ENCODE measurements at places on chromosomes 16 and 17.

- DNase-seq = no peak
Observed at GRCh38 chr16:27786221-27786922, 236.4 kb downstream of the KATNIP start.

DNA sequence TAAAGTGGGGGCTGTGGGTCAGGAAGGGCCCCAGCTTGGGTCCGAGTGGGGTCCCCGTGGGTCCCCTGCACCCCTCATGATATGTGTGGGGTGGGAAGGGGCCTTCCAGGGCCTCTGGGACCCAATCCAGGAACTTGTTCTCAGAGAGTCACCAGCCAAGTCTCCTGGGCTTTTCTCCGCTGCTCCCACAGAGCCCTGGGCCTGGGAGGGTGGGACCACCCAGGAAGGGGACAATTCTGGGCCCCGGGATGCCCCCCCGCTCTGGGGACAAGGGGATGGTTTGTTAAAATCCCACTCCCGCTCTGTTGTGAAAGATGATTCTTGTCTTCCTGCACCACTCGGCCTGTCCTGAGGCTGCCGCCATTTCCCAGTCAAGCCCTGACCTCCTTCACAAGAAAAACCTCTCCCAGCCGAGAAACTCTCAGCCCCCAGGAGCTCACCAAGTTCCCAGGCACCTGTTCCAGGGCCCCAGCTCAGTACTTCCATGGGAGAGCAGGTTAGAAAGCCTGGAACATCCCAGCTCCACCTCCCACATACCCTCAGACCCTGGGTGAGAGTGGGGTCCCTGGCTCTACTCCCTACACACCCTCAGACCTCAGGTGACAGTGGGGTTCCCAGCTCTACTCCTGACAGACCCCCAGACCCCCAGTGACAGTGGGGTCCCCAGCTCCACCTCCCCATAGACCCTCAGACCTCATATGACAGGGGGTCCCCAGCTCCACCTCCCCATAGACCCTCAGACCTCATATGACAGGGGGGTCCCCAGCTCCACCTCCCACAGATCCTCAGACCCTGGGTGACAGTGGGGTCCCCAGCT is 75.1 kb downstream of the METRNL start:
- no peak for DNase-seq

DNA sequence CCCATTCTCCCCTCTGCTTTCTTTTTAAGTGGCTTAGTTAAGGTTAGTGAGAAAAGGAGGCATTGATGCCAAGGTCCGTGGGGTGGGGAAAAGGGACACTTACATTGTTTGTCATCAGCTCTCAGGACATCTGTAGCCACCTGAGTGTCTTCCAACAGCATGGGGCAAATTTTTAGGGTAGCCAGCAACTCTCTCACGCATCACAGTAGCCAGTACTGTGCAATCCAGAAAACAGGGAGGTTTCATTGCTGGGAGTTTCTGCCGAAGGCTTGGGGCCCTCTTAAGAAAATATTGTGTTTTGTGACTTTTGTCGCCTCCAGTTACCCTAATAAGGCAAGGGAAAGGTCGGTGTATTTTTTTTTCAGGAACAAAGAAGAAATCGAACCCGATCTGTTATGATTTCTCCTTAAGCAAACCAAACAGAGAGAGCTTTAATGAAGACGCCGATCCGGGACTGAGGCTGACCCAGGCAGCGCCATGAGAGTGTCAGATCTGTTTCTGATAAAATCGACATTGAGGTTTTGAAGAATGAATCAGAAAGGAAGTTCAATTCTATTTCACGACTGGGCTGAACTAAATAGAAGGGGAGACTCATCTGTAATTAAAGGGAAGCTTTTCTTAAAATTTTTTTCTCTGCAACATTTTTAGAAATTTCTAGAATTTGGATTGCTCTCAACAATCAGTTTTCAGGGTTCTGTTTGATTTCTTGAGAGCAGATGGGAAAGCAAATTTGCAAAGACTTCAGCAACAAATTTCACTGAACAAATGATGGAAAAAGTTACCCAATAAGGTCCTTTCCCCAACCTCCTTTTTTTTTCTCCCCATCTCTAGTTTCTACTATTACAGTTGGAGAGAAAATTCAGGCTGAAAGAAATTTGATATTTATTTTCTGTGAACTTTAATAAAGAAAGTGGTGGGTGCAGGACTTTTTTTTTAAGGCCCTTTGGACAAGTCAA is 144.7 kb upstream of the IRX3 start:
- no peak for DNase-seq

GRCh38 chr16:28569968-28570752 is 16.4 kb downstream of the SGF29 start:
- no peak for DNase-seq

GRCh38 chr17:74217888-74218287 is 4.5 kb downstream of the TTYH2 start:
- DNase-seq = no peak

DNA sequence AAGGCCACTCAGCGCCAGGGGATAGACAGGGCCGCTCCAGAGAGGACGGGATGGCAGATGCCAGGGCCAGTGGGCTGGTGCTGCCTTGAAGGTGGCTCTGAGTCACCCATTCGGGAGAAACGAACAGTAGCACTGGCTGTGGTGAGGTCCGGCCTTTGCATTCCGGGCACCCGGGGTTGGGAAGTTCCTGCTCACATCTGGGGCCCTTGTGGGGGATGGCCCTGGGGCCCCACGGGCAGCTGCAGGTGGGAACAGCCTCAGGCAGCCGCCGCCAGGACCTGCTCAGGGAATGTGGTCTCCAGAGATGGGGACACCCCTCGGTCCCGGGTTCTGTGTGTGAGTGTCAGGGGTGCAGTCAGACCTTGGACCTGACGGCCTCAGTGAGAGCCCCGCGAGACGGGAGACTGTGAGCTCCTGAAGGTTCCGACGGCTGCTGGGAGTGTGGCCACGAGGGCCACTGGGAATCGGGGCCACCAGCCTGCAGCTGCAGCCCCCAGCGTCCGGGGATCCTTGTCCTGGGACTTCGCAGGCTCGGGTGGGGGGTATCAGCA is 1.4 kb downstream of the CBFA2T3 start:
- DNase-seq = no peak

DNA sequence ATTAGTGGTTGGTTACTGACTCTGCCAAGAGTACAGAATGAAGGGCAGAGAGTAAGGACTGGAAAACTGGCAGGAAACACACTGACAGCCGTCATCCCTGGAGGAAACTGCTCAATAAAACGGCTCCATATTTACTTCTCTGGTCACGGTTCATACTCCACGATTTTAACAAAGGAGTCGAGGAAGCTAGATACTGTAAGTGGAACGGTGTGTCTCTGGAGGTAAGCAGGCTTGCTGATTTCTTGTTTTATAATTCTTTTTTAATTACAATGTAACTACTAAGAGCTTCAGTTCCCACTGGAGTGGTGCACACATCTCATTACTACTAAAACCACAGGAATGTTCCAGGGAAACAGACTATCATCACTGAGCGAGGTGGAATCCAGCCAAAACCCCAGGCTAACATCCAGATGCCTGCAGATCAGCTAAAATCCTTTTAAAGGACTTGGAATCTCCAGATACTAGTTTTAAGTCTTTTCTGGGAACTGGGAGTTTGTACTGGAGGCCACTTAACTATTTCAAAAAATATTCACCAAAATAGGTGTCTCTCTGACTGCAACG is 17.8 kb downstream of the SERPINF1 start:
- no peak for DNase-seq

DNA sequence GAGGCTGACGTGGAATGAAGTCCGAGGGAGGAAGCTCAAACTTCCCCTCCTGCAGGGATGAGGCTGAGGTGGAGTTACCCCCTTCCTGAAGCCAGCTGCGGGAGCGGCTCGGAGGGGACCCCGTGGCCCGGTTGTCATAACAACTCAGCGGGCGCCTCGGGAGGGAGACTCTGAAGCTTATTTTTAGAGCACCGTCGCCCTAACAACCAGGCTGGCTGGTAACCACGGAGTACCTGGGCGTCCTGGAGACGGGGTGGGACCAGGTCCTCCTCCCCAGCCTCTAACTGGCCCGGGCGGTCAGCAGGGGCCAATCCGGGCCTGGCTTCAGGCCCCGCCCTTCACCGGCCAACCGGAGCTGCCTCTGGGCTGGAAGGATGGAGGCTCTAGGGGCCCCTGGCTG is 27.7 kb downstream of the NECAB2 start:
- no peak for DNase-seq

GRCh38 chr16:29321585-29321984 is 84.9 kb downstream of the NPIPB11 start:
- no peak for DNase-seq

DNA sequence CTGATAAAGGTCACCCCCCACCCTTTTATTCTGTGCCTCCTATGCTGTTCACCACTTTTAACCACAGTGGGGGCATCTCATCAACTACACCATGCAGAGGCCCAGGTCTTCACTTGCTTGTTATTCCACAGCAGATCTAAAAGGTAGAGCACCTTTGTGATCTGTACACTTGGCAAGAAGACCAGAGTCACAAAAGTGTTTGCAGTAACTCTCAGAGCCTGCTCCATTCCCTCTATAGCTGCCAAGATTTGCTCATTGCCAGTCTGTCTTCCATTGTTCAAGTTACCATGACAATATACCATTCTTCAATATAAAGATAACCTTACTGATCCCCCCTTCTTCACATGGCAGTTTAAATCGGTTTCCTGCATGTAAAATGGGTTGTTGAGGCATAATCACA is 180.0 kb downstream of the TOX3 start:
- DNase-seq = no peak

GRCh38 chr17:28381141-28381825 is 9.8 kb downstream of the SARM1 start:
- no peak for DNase-seq

- no peak for DNase-seq
Observed at GRCh38 chr17:29179232-29180033, 765 bp downstream of the MYO18A start.

GRCh38 chr17:53061446-53061845 is 761.3 kb upstream of the KIF2B start:
- no peak for DNase-seq

- no peak for DNase-seq
Observed at GRCh38 chr16:31253642-31254045, 6.1 kb upstream of the ITGAM start.

GRCh38 chr17:38898812-38899348 is 26.5 kb upstream of the LASP1NB start:
- DNase-seq = peak; percentile 77

- no peak for DNase-seq
Observed at GRCh38 chr17:72569148-72569946, 448.5 kb downstream of the SOX9 start.

GRCh38 chr16:4261557-4262172 is 11.2 kb downstream of the TFAP4 start:
- no peak for DNase-seq

DNA sequence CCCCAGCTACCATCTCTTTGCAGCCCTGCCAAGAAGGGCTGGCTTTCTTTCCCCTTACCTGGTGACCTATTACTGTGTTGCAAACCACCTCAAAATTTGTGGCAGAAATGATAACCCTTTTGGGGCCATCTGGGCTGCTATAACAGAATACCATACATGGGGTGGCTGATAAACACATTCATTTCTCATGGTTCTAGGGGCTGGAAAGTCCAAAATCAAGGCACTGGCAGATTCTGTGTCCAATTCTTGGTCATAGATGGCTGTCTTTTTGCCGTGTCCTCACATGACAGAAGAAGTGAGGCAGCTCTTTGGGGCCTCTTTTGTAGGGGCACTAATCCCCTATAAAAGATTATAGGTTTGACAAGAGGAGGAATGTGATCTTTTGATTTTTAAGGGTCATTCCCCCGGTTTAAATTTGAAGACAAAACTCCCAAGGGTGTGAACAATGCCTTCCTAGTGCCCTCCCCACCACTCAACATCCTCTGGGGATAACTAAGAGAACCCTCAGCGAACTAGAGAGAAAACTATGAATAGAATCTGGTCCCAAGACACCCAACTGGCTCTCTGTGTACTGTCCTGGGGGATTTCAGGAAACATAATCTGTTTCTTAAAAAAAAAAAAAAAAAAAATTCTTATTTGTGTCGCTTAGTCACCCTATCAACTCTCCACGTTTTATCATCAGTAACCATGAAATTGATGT is 1.7 kb upstream of the METTL22 start:
- DNase-seq = no peak

DNA sequence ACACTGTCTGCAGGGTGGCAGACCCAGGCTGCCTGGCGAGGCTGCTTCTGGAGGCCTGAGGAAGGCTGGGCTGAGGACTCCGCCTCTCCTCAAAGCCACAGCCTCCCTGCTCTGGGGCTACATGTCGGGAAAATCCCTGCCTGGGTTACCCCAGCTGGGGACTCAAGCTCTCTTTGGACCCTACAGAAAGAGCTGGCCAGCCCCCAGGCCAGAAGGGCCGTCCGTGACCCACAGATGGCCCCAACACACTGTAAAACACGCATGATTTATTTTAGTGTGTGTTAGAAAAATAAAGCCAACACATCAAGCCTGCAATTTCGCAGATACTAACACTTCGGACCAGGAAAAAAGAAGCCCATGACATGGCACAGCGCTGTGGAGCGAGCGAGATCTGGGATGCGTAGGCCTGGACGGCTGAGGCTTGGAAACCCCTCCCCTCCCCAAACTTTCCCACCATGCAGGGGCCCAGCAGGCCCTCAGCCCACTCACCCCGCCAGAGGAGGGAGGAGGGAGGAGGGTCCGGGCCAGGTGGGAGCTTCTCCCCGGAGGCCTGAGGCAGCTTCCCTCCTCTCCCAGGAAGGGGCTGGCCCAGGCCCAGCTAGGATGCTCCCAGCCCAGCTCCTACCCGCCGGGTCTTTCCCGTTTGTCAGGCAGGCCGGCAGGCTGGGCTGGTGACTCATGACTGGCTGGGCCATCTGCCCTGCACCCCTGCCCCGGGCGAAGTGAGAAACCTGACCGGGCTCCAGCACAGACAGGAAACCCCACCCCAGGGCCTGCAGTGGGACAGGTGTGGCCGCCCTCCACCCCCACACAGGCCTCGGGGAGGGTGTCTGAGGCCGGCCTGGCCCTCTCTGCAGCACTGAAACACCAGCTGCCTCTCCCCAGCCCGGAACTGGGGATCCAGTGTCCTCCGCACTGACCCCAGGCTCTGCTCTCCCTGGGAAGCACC is 34.1 kb upstream of the SLC38A10 start:
- no peak for DNase-seq

GRCh38 chr17:14471052-14471451 is 170.2 kb downstream of the HS3ST3B1 start:
- DNase-seq = no peak

- DNase-seq = no peak
Observed at GRCh38 chr16:30896261-30896888, at the start of gene CTF1. Gene CTF1 (plus strand): TSS chr16:30896614. CDS start chr16:30896644, 30 bp downstream.

GRCh38 chr17:73934696-73935095 is 268.8 kb upstream of the RPL38 start:
- DNase-seq = no peak

- DNase-seq = no peak
Observed at GRCh38 chr16:56874800-56875199, 9.8 kb downstream of the SLC12A3 start.

Data from effector CD4-positive, alpha-beta T cell (primary cell).